Stimulated activated CD4-positive, alpha-beta T cell treated with anti-CD3 and anti-CD28 coated beads, TNF-alpha, amount 100 ng/mL, for 48 hours (primary cell): ENCODE measurements at places on chromosomes 3 and 15.

DNA sequence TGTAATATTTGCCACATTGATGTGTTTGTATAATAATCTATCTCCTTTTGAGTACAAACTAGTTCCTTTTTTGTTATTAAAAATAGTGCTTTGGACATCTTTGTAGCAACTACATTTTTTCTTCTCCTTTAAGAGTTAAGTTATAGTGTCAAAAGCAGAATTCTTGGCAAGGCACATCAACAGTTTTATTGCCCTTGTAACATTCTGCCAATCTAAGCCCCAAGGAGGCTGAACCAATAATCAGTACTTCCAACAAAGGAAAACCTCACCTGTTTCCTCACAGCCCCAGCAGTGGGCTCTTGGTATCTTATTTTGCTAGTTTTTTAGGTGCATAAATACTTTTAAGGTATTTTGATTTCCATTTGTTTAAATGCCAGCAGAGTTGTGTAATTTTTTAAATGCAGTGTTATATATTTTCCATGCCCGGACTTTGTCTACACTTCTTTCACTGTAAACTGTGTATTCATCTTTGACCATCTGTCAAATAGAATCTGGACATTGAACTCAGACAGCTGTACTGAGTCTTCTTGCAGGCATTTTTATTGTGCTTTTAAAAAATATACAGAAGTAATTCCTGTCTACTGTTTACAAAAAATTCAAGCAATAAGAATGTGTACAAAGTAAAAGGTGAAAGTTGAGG lies 101.0 kb downstream of the MYLK start:
- no peak for DNase-seq

DNA sequence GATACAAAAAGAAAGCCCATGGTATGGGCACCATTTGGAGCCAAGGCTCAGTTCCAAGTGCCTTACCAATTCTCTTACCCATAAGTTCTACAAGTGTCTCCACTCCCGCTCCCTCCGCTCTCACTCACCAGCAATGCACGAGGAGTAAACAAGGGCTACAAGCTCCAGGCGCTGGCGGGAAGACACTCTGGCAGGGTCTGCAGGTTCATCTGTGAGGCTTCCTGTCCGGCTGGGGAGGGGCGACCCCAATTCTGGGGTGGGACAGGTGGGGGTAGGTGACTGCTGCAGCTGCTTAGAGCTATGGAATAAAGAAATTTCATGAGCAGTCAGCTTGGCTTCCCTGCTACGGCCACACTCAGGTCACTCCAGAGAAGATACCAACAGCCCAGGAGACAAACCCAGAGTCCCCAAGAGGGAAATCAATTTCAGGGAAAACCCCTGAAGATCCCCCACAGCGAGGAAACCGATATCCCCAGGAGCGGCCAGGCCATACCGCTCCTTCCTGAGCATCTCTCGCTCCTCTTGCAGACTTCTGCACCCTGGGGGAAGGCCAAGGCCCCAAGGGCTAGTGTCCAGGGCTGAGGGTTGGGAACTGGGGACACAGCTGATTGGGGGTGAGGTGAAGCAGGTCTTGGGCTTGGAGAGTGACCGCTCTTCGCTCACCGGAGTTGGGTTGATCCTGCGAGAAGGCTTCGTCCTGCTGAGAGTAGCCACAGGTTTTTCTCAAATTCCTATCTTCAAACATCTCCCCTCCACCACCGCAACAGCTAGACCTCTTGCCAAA lies 1.4 kb downstream of the CDAN1 start:
- no peak for DNase-seq

- DNase-seq, result no peak
Observed at GRCh38 chr15:62068071-62068809, 1.5 kb downstream of the C2CD4A start.

GRCh38 chr15:58330741-58331559 lies 100.8 kb upstream of the LIPC start:
- no peak for DNase-seq

DNA sequence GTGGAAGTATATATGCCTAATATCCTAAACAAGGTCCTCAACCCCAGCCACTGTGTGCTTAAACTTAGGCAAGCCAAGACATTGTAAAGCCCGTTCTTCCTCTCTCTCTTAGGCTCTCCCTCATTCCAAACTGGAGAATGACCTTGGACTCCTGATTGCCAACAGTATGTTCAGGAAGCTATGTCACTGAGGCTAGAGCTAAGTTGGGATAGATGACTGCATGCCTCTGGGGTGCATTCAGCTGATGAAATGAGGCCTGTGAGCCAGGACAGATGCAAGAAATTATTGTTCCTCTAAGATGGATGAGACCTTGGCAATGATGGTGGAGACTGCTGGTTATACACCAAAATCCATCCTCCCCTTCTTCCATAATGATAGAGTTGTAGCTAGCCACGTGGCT lies 27.9 kb upstream of the TBC1D21 start:
- DNase-seq, result no peak

DNA sequence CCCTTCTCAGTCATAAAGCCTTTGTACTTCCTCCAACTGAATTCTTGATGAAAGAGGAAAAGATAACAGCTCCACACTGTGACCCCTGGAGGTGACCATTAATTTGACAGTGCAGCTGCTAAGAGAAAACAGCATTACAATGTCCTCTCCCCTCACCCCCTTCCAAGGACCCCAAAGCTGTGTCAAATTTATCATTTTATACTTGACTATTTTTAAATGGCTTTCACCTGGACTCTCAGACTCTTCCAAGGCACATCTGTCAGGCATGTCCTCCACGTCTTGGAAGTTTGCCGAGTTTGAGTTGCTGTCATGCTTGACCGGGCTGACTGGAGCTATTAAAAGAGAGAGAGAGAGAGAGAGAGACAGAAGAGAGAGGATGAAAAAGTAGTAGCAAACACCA lies 236.5 kb downstream of the WDR72 start:
- no peak for DNase-seq

DNA sequence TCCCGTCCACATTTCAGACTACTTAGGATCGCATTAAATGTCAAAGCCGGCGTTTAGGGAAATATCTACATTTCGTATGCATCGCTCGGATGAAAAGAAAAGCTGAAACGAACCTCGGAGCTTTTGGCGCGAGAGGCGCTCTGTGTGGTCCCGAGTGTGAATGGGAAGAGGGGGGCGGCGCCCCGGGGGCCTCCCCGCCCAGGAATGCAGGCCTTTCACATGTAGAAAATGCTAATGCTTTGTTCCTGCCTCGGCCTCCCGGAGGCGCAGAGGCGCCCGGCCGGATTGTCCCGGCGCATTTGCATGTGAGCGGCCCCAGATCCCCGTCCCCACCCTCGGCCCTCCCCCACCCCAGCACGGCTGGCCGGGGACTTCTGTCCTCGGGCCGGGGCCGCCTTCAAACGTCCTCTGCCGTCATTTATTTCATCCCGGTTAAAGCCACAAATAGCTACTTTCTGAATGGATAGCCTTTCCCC lies 37.0 kb upstream of the TRIM71 start:
- DNase-seq, result no peak

DNA sequence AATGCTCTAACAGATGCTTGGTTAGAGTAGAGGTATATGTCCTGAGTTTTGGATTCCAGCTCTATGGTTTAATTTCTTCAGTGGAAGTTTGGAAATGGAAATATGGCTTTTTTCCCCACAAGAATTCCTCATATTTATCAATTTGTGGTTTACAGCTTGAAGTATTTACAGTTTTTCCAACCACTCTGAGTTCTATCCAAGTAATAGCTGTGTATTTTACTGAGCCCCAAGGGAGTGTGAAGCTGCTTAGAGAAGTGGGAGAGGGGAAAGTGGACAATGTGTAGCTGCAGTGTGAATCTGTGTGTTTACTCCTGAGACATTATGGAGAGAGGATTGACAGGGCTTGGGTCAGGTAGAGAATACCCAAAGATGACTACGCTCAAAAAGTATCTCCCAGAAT lies 54.5 kb downstream of the NEK11 start:
- DNase-seq, result no peak

DNA sequence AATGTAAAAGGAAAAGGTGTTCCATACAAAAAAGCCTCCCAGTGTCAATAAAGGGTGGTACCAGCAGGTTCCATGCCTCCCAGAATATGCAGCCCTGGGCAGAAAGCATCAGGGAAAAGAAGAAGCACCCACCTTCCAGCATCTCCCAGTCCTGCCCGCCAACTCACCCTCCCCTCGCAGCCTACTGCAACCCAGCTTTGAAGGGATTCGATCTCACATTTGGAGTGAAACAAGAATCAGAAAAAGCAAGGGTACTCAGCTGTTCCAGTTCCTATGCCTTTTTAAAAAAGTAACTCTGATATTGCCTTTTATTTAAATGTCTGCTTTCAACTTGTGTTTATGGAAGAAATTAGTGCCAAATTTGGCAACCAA lies 166.9 kb downstream of the ADAMTS17 start:
- no peak for DNase-seq

DNA sequence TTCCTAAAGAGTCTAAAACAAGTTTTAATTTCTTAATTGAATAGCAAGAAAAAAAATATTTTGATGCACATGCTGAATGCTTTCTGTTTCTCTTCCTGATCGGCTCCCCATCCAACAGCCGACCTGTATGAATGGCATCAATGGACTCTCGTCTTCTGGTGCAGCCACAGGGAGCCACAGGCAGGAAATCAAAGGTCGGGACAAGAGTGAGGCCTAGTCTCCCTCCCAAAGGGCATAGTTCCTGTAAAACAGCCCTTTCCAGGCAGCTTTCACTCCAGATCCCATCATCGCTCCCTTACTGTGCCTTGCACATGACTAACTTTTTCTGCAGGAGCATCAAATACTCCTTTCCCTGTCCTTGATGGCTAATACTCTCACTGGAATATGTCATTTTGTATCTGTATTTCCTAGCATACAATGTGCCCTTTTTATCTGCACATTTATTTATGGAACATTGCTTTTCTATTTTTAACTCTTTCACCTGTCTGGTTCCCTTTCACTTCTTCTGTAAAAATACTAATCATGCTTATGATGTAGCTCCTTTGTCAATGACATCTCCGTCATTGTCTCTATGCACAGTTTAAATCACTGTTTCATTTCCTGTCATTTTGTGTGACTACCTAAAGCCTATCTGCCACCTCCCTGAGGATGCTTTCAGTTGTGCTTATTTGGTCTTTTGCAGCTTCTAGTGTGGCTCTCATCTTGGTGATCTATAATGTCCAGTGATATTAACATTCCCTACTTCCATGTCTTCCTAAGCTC lies 326.2 kb downstream of the CTNNB1 start:
- DNase-seq, result no peak

DNA sequence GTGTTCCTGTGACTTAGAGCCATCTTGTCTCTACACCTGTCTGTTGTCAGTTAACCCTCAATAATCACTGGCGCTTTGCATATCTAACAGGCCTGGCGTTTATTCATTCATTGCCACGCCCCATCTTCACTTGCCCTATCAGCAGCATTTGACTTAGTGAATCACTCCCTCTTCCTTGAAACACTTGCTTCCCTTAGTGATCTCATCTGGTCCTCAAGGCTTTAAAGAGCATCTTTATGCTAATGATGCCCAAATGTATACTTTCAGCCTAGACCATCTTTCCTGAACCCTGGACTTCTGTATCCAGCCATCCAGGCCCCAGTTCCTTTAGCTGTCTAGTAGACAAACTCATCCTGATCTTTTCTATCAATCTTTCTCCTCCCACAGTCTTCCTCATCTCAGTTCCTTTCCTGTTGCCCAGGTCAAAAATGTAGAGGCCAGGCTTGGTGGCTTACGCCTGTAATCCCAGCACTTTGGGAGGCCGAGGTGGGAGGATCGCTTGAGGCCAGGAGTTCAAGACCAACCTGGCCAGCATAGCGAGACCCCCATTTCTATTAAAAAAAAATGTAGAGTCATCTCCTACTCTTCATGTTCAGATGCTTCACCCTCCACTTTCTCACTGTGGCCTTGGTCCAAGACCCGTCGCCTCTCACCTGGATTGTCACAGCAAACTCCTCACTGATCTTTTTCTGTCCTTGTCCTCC lies 1.4 kb upstream of the IGDCC4 start:
- no peak for DNase-seq

GRCh38 chr3:168714609-168715240 lies 619.0 kb upstream of the GOLIM4 start:
- DNase-seq, result no peak

- DNase-seq, result no peak
Observed at GRCh38 chr3:39900462-39901002, 91.1 kb downstream of the MYRIP start.

- DNase-seq, result no peak
Observed at GRCh38 chr3:120693439-120694171, 11.6 kb upstream of the HGD start.

DNA sequence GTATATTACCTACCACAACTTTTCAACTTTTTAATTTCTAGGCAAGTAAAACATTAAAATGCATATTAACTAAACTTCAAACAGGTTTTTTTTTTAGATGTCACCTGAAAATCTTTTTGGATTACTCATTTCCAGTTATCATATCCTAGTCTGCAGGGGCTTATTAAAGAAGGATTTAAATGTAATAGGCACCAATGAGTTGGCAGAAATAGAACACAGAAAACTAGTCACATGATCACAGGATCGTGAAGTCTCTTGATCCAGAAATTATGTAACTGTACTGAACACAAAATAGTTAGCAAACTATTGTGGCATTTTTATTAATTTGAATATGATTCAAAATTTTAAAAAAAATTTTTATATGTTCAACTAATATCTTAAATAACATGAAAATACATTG lies 654.4 kb upstream of the NAALADL2 start:
- DNase-seq, result no peak

DNA sequence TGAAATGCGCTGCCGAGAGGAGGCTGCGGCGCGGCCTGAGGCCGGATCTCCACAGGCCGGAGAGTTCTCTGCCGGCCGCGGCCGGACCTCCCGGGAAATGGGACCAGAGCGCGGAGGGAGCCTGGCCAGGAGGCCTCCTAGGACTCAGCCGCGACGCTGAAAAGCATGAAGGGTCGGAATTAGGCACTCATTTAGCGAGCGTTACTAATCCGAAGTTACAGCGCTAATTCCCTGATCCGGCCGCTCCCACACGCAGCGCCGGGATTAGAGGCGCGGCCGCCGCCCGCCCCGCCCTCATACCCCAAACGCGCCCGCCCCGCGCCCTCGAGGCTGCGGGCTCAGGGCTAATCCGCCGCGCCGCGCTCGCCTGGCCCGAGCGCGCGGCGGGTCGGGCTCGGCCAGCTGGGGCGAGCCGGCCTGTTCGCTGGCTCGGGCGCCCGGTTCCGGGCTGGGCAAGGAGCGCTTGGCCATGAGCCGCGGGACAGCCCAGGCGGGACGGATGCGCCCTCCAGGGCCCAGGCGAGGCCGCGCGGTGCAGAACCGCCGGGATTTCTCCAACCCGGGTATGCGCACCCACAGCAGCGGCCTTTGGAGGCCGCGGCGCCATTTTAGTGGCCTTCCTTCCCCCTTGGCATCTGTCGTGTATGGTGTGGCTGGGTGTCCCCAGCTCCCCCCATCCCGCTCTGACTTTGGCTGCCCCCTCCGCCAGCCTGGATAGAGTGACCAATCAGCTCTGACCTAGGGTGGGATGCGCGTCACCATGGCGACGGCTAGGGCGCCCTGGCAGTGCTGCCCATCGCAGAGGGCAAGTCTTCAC lies 36.8 kb upstream of the POLG start:
- no peak for DNase-seq

- DNase-seq, result no peak
Observed at GRCh38 chr3:42010530-42010929, 48.6 kb upstream of the ULK4 start.

- DNase-seq, result no peak
Observed at GRCh38 chr3:16504242-16504641, 9.3 kb downstream of the RFTN1 start.
